ENCODE measurements at places on chromosomes 5 and 9.

- DNase-seq = no peak
These were observed 250.9 kb upstream of the PIK3R1 start for GRCh38 chr5:67964619-67965018.

DNA sequence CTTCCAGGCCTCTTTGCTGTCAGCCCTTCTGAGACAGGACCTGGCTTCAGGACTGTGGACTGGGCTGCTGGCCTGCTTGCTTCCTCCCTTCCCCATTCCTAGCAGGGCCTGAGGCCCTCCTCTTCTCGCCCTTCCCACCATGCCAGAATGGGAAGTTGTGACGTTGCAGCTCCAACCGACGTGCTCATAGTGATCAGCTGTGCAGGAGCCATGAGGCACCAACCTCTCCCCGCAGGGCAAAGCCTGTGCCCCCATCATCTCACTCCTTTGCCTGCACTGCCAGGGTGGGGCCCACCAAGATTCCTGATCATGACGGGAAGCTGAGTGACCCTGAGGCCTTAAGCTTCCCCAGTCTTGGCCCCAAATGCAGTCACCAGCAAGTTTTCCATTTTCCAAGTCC, 45.1 kb upstream of the GARNL3 start:
- DNase-seq = no peak

DNA sequence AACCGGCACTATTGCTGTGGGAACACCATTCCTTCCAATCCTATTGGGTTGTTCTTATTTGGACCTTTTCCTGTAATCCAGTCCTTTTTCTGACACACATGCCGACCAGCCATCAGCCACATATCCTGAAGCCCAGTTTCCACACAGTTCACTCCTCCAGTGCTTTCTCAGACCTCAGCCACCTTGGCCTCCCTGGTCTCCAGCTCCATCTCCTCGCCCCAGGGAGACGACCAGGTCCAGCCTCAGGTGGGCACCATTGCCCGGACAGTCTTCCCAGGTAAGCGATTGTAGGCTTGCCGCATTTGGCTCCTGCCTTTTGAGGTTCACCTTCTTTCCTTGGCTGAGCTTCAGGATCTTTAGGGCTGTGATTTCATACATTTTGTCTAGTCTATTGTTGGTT, 15.2 kb upstream of the TERT start:
- peak; percentile 8 for DNase-seq

DNA sequence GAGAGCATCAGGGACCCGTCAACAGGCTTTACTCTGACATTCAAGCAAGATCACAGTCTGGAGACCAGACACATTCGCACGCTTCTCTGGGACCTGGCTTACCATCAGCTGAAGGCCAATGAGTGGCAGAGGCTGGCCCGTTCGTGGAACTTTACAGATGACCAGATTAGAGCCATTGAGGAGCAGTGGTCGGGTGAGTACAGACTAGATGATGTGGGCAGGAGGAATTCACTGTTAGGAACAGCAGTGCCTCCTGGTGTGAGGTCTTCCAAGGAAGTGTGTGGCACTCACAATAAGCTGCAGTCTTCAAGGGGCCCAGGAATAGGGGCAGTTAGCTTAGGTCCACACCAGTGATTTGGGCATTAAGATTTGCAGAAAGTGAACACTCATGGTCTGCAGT, 50.4 kb downstream of the POC5 start:
- no peak for DNase-seq

All from activated T-cell treated with anti-CD3 and anti-CD28 coated beads, Interleukin-2, amount 50 U/mL, for 1 hour (primary cell).